Activated CD8-positive, alpha-beta memory T cell treated with anti-CD3 and anti-CD28 coated beads for 1 hour (primary cell): ENCODE measurements at places on chromosomes 12 and 14.
A peak's percentile ranks its signal among the peaks of the same experiment; 100 is the strongest.

- DNase-seq = no peak
These were observed 159.4 kb upstream of the TMTC2 start for GRCh38 chr12:82527165-82527780.

- no peak for DNase-seq
These were observed 41.6 kb downstream of the JAG2 start for GRCh38 chr14:105126981-105127329.

DNA sequence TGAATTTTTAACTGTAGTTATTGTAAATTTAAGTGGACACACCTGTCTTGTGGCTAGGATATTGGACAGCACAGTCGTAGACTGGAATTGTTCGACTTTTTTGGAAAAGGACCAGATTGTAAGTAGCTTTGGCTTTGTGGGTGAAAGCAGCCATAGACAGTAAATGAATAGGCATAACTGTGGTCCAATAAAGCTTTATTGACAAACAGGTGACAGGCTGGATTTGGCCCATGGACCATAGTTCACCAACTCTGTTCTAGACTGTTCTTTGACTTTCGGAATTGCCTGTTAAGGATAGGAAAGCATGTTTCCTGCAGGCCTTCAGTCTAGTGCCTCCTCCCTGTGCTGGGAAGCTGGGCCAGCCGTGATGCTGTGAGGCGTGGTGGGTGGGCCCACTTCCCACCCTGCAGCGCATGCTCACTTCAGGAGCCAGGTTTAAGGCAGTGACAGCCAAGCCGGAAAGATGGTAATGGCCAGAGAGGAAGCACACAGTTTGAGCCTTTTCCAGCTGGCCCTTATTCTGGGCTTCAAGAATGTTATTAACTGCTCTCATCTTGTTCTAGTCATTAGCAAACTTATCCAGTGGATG lies 51.8 kb downstream of the PPP2R5C start:
- DNase-seq = no peak

DNA sequence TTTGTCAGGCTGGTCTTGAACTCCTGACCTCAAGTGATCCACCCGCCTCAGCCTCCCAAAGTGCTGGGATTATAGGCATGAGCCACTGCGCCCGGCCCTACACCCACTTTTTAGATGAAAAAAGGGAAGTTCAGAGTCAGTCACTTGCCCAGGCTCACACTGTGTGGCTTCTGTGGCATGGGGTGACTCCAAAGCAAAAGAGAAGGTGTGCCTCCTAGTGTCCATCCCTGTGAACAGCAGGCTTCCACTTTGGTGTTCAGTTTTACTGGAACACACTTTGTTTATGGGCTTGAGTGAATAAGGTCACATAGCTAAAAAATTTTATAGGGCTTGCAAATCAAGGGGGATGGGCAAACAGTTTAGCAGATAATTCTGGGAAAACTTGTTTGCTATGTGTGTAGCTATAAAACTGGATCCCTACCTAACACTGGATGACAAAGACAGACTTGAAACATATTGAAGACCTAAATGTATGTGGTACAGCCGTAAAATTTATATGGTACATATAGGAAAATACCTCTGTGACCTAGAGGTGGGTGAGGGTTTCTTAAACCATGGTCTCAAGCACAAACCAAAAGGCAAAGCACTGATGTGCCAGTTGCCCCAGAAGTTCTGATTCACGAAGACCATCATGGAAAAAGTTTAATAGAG lies 54.9 kb downstream of the EID3 start:
- DNase-seq = peak; percentile 39

DNA sequence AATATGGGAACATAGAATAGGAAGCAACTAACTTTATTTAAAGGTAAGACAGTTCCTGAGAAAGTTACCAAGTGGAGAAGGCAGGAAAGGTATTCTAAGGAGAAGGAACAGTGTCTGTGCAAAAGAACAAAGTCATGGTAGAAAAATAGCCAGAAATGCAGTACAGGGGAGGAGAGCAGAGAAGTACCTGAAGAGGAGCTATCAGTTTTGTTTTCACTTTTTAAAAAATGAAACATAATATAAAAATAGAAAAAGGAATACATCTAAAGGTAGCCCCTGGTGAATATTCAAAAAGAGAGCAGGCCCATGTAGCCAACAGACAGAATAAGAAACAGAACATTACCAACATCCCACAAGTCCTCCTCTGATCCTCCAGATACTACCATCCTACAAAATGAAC lies 408.7 kb downstream of the ADAMTS20 start:
- DNase-seq = no peak

DNA sequence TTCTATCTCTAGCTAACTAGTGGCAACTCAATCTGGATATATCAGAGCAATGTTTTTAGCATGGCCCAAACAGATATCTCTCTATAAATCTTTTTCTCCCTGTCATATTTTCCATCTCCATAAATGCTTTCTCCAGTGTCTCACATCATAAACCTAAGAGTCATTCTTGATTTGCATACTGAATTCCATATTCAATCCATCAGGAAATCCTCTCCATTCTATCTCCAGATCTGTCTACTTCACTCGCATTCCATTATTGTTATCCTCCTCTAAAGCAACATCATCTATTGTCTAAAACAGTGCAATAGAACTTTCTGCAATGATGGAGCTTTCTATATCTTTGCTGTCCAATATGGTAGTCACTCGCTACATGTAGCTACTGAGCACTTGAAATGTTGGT lies 45.5 kb upstream of the ERGIC2 start:
- DNase-seq = no peak

DNA sequence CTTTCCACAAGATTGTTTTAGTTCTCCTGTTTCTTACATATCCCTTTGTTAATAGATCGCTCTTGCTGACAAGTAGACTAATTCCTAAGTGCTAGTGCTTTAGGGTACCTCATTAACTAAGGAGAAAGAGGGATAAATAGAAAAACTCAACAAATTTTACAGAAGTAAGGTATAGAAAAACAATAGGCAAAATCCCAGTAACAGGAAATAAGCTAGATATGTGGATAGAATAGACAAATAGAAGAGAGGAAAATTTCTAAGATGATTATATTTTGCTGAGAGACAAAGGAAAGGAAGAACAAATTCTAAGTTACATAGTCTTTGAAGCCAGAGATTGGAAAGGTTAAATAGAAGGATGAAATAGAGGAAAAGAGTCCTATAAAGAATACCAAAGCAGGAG lies 1.0 kb downstream of the CD69 start:
- DNase-seq = no peak

- DNase-seq = no peak
These were observed 6.2 kb upstream of the PLEKHH1 start for GRCh38 chr14:67526676-67527459.

DNA sequence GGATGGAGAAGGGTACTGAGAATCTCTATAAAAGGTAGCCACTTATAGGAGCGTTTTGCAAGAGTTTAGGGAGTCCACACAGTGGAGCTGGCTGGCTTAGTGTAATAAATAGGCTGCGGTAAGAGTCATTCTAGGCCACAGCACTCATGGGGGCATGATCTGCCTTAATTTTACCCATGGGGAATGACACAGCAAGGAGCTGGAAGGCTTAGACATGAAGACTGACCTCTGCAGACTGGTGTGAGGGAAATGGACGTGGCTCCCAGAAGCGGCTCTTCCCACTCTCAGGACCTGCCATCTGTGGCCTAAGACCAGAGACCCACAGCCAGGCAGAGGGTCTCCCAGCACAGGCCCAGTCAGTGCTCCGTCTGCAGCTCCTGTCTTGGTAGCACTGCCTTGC lies 173.3 kb downstream of the PPM1H start:
- DNase-seq = no peak
